ELF-1 (cell line): ENCODE measurements at places on chromosomes 11 and 22.

DNA sequence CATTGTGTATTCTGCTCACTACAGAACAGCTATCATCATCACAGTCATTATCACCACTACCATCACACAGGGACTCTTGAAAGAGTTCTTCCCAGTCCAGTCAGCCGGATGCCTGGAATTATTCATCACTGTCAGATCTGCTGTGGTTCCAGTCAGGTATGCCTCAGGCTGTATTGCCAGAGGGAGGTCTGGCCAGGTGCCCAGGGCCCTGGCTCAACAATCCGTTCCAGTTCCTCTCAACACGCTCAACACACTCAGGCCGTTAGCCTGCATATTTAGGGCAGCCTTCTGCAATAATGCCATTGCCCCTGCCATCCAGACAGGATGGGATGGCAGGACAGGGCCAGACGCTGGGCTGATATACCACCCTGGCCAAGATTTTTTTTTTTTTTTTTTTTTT lies 28.6 kb upstream of the RASL10A start:
- peak; percentile 89 for DNase-seq

DNA sequence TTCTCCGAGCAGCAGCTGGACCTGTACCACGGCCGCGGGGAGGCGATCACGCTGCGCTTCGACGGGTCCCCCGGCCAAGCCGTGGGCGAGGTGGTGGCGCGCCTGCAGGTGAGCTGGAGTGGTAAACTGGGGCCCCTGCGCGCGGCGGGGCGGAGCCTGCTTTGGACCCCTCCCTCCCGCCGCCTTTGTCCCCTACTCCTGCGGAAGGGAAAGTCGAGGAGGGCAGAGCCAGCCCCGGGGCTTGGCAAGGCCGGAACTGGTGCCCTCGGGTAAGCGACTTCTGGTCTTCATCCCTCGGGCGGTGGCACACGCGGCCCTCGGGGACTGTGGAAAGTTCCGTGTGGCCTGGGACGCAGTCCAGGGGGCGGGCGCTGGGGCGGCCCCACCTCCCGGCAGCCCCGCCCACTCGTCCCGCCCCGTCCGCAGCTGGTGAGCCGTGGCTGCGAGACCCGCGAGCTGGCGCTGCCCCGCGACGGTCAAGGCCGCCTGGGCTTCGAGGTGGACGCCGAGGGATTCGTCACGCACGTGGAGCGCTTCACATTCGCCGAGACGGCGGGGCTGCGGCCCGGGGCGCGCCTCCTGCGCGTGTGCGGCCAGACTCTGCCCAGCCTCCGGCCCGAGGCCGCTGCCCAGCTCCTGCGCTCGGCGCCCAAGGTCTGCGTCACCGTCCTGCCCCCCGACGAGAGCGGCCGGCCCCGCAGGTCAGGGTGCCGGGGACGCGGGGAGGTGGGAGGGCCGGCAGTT lies 9.2 kb downstream of the SIPA1 start:
- DNase-seq = peak; percentile 73

DNA sequence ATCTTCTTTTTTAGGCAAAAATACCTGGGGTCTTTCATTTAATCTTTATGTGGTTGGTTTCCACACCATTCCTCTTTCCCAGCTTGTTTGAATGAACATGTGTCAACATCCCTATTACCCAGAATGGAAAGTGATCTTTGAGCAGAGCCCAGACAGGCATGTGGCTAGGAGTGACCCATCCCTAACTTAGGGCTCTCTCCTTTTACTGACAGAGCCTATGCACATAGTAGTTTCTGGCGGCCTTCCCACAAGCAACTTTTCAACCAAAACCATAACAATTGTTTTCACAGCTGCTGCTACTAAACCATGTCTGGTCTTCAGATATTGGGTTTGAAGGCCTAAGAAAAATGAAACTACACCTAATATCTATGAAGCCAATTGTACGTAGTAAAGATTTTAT lies 107.5 kb downstream of the TENM4 start:
- no peak for DNase-seq

DNA sequence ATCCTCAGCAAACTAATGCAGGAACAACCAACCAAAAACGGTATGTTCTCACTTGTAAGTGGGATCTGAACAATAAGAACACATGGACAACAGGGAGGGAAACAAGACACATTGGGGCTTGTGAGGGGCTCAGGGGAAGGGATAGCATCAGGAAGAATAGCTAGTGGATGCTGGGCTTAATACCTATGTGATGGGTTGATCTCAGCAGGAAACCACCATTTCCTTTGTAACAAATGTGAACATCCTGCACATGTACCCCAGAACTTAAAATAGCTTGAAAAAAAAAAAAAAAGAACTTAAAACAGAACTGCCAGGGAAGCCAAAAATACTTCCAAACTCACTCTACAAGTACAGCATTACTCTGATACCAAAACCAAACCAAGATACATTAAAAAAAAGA lies 33.8 kb downstream of the CASP4 start:
- DNase-seq = no peak

- no peak for DNase-seq
These were observed 64.9 kb downstream of the LIF start for GRCh38 chr22:30181459-30182349.

DNA sequence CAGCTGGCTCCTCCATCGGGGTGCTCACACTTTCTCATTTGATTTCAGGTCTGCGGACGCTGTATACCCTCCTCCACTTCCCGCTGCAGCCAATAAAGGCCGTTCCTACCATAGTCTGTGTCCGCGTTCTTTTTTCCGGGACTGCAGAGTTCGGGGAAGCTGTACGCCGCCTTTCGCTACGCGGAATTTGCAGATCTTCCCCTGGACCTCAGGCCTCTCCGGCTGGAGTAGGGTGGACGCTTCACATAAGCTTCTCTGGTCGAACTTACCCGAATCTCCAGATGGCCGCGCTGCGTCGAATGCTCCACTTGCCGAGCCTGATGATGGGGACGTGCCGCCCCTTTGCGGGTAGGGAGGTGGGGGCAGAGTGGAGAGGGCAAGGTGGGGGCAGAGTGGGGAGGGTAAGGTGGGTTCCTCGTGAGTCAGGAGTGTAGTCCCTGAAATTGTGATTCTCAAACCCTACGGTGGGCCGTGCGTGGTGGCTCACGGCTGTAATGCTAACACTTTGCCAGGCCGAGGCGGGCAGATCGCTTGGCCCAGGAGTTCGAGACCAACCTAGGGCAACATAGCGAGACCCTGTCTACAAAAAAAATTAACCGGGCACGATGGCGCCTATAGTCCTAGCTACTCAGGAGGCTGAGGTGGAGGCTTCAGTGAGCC lies 617 bp downstream of the CSKMT start:
- no peak for DNase-seq

- DNase-seq = no peak
These were observed 7.6 kb downstream of the MAML2 start for GRCh38 chr11:96335388-96335787.

DNA sequence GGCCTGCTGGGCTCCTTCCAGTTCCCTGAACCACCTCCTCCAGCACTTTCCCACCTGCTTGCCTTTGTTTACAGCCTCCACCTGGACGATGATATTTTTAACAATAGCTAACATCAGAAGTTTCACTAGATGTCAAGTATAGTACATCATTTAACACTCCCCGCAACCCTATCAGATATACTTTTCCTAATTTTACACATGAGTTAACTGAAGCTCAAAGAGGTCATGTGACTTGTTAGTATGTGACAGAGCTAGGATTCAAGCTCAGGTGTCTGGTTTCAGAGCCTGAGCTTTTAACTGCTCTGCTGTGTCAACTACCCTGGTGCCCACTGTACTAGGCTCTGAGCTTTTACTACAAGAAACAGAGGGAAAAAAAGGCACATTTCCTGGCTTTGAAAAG lies 14.3 kb upstream of the HPX start:
- no peak for DNase-seq

DNA sequence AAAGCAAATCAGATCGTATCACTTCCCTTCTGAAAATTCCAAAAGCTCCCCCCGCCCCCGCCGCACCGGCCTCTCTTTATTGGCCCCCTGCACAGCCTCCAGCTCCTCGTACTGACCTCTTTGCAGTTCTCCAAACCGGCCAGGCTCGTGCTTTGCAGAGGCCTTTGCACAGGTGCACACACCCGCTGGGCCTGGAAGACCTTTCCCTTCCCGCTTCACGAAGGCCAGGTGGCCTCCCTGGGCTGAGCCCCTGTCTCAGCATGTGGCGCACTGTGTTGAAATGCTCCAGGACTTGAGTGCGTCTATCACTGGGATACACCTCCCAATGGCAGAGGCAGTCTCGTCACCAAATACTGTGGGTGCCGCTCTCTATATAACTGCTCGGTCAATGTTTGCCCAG lies 13.2 kb upstream of the ADA2 start:
- DNase-seq = peak; percentile 24

DNA sequence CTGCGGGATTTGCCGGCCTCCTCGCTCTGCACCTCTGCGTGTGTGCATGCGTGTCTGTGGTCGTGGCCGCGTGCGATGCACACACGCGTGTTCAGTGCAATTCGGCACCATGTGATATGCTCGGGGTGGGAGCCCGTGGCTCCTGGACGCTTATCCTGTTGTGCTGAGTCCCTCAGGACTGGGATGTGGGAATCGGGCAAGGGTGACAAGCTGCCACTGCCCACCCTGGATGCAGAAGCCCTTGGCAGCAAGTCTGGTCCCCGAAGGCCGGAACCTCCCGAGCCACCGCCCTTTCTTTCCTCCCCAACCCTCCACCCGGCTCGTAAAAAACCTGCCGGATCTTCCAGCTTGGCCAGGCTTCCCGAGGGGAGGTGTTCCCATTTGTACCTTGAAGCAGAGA lies 128.2 kb downstream of the PHF21B start:
- no peak for DNase-seq

GRCh38 chr22:40436505-40437431 lies 66.4 kb downstream of the SGSM3 start:
- peak; percentile 39 for DNase-seq

DNA sequence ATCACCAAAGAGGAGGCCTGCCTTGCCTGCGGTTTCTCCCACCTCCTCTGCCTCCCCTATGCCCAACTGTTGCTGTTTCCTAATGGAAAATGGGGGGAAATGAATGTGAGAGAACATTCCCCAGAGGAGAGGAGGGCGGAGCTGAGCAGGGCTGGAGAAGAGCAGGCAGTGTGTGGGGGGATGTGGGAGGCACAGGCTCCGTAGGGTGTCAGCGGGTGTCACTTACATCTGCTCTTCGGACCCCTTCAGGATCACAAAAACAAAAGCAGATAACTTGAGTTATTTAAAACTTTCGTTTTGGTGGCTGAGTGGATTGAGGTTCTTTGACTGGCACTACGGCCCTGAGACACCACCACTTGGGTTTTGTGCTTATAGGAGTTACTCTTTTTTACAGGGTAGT lies 93.8 kb downstream of the CEP164 start:
- no peak for DNase-seq

GRCh38 chr22:36587289-36588154 lies 58.6 kb upstream of the EIF3D start:
- no peak for DNase-seq

GRCh38 chr22:45473626-45474237 lies 29.0 kb upstream of the FBLN1 start:
- peak; percentile 79 for DNase-seq

GRCh38 chr11:79110321-79110720 lies 330.5 kb downstream of the TENM4 start:
- DNase-seq = no peak

DNA sequence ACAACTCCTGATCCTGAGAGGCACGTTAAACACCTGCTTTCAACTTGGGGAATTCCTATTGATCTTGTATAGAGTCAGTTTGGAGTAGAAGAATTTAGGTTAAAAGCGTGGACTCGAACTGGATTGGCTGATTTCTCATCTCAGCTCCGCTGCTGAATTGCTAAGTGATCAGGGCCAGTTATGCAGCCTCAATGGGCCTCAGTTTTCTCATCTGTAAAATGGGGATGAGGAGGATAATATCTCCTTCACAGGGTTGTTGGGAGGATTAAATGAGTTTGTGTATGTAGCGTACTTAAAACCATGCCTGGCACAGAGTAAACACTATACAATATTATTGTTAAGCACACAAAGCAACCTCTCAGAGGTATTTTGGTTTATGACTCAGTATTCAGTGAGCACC lies 53.2 kb upstream of the HEPHL1 start:
- no peak for DNase-seq

DNA sequence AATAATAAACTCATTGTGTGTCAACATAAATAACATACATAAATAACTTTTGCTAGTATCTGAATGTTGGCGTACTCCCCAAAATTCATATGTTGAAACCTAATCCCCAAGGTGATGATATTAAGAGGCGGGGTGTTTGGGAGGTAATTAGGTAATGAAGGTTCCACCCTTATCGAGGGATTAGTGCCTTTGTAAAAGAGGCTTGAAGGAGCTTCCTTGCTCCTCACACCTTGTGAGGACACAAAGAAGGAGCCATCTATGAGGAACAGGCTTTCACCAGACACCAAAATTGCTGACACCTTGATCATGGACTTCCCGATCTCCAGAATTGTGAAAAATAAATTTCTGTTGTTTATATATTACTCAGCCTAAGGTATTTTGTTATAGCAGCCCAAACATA lies 33.9 kb upstream of the CXCR5 start:
- no peak for DNase-seq

DNA sequence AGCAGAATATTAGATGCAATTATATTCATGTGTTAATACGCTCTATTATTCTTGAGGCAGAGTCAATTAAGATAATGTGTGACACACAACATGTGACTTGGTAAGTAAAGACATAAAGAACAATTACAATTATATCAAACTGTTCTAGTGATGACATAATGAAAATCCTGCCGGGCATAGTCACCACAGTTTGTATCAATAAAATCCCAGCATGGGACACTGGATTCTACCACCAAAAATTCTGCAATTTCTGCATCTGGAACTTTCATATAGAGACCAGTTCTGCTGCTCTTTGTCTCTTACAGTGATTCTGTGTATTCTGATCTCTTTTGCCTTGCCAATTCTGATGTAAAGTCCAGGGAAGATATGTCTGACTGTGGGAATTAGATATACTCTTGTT lies 495.6 kb upstream of the LRRC4C start:
- DNase-seq = no peak

DNA sequence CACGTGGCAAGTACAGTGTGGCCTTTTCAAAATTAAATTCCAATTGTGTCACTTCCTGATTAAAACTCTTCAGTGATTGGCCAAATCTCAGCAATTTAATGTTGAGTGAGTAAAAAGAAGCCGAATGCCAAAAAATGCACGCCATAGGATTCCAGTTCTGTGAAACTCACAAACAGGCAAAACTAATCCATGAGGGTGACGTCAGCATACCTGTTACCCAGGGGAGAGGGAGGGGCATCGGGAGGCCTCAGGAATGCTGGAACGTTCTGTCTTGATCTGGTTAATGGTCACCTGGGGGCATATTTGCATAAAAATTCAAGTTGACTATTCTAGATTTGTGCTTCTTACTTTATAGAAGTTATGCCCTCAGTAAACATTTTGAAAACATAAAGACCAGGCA lies 39.9 kb upstream of the RAB1B start:
- peak; percentile 57 for DNase-seq

GRCh38 chr11:69202511-69203221 lies 46.9 kb downstream of the SMIM38 start:
- no peak for DNase-seq

- DNase-seq = peak; percentile 71
These were observed 185.3 kb upstream of the LARGE1 start for GRCh38 chr22:34105461-34106062.

- peak; percentile 22 for DNase-seq
These were observed 32.8 kb downstream of the PITPNB start for GRCh38 chr22:27885977-27886842.

- peak; percentile 91 for DNase-seq
These were observed 14.3 kb upstream of the FGF19 start for GRCh38 chr11:69718147-69718546.
